ENCODE measurements at places on chromosomes 1 and 21. TPM values are rescaled to one million over a fixed set of nuclear protein-coding genes. Genes with fewer than 3 reads are reported as not detected.

- DNase-seq, result peak; percentile 48
These were observed 58.0 kb downstream of the PGM1 start for GRCh38 chr1:63651161-63651701.

DNA sequence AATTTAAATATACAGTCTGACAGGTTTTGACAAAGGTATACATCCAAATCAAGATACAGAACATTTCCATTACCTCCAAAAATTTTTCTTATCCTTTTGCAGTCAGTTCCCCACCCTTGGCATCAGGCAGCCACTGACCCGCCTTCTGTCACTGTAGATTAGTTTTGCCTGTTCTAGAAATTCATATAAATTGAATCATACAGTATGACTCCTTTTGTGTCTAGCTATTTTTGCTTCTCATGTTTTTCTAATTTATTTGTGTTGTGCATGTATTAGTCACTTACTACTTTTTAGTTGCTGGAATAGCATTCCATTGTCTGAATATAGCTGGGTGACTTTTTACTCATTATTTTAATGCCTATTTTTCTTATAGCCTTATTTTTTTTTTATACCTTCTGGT is 3.8 kb downstream of the UTP25 start:
- DNase-seq, result peak; percentile 60

Gene DISP3
- total RNA-seq, result 0.14 TPM

- DNase-seq, result peak; percentile 99
These were observed 194.3 kb upstream of the CAMK1G start for GRCh38 chr1:209389258-209389657.

DNA sequence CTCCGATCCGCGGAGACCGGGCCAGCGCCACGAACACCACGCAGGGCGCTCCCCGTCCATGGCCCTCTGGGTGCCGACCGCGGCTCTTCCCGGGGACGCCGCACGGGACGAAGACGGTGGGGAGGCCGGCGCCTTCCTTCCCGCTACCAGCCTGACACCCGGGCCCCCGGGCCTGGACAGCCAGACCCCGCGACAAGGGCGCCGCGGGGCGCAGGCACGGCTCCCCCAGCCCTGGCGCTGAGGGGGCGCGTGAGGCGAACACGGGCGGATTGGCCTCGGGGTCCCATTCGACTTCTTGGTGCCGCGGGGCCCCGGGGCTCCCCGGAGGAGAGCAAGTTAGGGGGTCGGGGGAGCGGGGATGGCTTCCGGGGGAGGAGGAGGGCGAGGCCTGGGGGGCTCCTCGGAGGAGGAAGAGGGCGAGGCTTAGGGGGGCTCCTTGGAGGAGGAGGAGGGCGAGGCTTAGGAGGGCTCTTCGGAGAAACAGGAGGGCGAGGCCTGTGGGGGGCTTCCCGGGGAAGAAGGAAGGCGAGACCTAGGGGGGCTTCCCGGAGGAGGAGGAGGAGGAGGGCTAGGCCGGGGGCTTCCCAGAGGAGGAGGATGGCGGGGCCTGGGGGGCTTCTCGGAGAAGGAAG is 537 bp upstream of the KLHL17 start:
- DNase-seq, result no peak

DNA sequence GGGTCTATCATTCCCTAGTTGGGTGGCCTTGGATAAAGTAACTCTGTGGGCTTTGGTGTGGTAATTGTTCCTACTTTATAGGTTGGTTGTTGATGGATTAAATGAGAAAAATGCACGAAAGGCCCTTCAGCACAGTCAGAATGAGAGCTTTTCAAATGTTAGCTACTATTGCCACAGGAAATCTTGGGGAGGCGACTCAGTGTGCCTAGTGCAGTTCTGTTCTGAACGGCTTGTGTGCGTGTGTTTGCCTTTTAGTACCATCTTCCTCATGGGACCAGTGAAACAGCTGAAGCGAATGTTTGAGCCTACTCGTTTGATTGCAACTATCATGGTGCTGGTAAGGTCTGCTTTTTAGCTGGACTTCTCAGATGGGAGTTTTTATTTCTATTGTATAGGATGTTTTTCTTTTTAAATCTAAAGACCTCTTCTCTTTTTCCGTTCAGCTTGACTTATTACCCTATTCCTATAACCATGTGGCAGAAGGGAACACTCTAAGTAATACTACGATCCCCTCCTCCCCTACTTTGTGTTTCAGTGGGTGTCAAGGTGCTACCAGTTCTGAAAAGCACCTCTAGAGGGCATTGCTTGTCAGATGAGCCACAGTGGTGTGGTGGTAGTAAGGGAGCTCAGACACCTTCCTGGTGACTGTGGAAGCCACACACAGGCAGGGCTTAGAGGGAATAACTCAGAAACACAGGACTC is 9.2 kb downstream of the SFT2D2 start:
- DNase-seq, result peak; percentile 67

DNA sequence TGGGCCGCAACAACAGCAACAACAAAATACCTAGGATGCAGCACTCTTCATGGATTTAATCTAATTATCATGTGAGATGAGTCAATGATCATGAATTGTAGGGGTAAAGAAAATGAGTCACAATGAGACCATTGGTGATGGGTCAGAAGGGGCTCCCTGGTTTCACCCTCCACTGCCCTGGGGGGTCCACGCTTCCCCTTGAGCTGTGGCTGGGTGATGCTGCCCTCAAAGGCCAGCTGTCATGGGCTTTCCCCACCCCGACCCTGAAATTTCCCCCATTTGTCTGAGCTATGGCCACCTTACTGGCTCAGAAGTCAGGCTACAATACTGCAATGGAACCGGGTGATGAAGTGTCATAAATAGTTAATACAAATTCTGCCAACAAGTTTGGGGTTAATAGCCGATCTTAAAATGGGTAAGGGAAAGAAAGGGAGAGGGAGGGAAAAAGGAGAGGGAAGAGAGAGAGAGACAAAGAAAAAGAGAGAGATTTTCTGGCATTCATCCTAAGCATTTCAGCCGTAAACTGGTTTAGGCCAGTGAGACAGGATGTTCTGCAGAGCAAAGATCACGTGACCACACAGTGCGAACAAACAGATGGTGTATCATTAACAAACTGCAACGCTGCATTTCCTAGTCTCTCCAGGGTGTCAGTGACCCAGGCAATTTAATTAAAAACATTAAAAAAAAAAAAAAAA is 143.4 kb upstream of the ERRFI1 start:
- DNase-seq, result peak; percentile 79

Gene HORMAD1
- not detected for total RNA-seq
